ENCODE measurements at places on chromosomes 16 and 17.

DNA sequence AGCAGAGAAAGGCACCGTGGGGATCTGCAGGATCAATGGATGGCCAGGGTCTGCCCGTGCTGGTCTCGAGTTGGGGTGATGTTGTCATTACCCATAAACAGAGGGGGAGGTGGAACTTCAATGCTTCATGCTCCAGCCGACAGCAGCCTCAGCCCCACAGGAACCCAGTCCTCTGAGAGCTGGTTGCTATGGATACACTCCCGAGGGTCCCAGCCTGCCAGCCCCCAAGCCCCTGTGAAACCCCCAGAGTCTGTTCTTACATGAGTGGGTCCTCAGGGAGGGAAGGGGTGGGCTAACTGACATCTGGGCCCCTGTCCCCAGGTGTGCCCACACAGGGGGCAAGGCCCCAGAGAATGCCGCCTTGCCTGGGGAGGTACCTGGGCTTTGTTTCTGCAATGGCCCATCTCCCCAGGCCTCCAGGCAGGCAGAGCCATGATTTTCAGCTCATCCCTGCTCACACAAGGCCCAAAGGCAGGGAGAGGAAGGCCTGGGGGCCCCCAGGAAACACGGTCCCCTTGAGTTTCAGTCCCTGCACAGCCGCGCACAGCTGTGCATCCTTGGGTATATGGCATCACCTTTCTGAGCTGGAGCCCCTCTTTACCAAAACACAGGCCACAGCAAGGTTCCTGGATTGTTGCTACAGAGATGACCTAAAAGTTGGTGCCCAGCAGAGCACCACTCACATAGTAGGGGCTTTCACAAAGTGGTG, 223.7 kb downstream of the ZNF423 start:
- no peak for DNase-seq

- no peak for DNase-seq
Observed at GRCh38 chr17:40577611-40578065, 12.4 kb upstream of the CCR7 start.

DNA sequence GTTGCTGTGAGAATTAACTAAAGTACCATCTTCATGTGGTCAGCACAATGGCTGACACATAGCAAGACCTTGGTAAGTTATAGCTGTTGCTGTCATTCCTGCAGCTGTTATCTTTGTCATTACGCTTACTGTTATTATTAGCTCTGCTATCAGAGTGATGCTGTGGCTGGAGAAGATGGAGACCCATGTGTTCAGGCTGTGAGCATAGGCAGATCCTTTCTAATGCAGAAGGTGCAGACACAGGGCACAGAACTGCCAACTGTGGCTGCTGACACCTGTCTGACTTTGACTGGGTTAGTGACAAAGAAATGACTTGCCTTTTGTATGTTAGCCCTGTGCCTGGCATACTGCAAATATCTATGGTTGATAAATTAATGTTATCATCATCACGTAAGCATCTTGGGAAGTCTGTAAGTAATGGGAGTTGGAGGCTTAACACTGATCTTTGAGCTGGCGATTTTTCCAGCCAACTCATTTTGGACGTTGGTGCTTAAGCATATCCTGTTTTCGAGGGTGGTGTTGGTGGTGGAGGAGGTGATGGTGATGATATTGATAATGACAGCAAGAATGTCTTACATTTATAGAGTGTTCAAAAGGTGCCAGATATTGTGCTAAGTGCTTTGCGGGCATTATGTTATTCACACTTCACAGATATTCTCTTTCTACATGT, 695.3 kb downstream of the WWOX start:
- no peak for DNase-seq

DNA sequence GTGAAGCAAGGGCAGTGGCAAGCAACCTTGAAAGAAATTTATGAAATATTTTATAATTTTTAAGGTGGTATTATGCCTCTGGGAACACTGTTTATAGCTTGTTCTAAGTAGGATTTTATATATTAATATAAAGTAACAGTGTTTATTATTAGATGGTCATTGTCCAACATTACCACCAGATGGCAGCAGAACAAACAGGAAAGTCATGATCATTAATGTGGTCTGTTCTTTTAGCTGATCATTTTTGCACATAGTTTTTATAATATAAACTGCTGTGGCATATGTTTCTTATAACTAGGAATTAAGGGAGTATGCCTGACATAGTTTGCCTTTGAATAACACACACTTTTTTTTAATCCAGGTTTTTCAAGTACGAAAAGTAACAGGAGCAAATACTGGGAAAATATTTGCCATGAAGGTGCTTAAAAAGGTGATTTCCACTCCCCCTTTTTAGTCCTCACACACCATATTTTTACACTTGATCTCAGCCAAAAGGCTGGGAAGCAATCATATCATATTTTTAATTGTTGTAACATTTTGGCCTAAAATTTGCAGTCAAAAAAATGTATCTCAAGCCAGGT, 21.4 kb downstream of the RPS6KB1 start:
- no peak for DNase-seq

- no peak for DNase-seq
Observed at GRCh38 chr17:39213852-39214251, 11.9 kb downstream of the STAC2 start.
